Daoy (cell line): ENCODE measurements at places on chromosomes 16 and 17. TPM values are rescaled to one million over a fixed set of nuclear protein-coding genes. Genes with fewer than 3 reads are reported as not detected.
A peak's percentile ranks its signal among the peaks of the same experiment; 100 is the strongest.

NETO2 gene
- 33.8 and 54.7 TPM in 2 replicates for total RNA-seq

DOC2A gene
- 0.18 TPM in 1 of 2 replicates, not detected in the other for total RNA-seq

DPEP3 gene
- not detected in 2 replicates for total RNA-seq

MIS12 gene
- total RNA-seq, result 19.9 and 27.3 TPM in 2 replicates

KRTAP1-1 gene
- total RNA-seq, result 1.5 TPM in 1 of 2 replicates, not detected in the other

RAB26 gene
- total RNA-seq, result 0.11 and 0.21 TPM in 2 replicates

ZNF768 gene
- total RNA-seq, result 16.7 and 19.2 TPM in 2 replicates

CCL5 gene
- total RNA-seq, result 9.0 and 14.4 TPM in 2 replicates

USP43 gene
- 0.80 and 1.7 TPM in 2 replicates for total RNA-seq

GRCh38 chr17:55584055-55584685, 72.9 kb upstream of the SMIM36 start:
- DNase-seq, result no peak

DNA sequence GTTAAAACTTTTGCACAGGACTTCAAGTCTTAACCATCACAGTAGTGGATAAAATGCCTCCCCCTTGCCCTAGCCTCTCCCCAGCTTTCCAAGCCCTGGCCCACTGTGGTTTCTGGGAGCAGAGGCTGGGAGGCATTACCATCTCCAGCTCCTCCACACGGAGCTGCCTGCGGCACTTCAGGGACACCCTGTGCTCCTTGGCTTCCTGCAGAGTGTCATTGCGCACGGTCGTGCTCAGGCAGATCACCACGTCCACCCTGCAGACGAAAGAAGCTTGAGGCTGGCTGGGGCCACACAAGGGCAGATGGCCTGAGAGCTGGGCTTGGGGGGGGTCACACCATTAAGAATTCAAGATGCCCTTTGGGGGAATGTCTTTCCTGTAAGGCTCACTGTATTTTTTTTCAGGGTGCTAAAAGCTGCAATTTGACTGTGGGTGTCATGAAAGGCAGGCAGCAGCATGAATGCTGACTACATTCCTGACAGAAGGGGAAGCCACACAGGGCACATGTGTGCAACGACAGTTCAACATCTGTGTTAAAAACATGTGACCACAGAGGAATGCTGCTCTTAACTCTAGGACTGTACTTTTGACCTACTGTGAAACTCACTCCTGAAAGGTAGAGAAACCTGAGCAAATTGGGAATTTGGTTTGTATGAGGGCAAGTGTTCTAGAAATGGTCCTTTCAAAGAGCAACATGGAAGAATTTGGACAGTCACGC, 47.7 kb upstream of the CLEC18B start:
- DNase-seq, result no peak

DNA sequence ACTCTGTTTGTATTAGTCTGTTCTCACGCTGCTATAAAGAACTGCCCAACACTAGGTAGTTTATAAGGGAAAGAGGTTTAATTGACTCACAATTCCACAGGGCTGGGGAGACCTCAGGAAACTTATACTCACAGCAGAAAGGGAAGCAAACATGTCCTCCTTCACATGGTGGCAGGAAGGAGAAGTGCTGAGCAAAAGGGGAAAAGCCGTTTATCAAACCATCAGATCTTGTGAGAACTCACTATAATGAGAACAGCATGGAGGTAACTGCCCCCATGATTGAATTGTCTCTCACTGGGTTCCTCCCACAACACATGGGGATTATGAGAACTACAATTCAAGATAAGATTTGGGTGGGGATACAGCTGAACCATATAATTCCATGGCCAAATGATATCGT, 30.9 kb downstream of the ABCC1 start:
- DNase-seq, result no peak

- no peak for DNase-seq
Measured at GRCh38 chr16:27721531-27722181, 171.7 kb downstream of the KATNIP start.

GRCh38 chr16:5108505-5109158, 11.0 kb upstream of the EEF2KMT start:
- DNase-seq, result no peak

GRCh38 chr17:70493277-70493874, 324.0 kb downstream of the KCNJ2 start:
- DNase-seq, result no peak

DNA sequence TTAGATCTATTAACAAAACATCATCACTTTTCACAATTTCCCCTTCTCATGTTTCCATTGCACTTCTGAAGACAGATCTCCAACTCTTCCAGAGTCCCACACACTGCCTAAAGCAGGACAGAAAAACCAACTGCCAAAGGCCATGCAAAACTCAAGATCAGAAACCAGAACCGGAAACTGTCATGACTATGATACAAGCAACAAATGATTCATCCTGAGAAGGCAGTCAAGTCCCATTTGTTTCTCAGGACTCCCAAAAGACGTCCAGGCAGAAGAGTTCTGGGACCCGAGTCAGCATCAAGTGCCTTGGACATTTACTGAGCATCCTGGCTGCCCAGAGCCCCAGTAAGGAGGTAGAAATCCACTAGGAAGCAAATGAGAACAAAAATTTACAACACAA, 38.8 kb downstream of the ERN1 start:
- DNase-seq, result no peak

DNA sequence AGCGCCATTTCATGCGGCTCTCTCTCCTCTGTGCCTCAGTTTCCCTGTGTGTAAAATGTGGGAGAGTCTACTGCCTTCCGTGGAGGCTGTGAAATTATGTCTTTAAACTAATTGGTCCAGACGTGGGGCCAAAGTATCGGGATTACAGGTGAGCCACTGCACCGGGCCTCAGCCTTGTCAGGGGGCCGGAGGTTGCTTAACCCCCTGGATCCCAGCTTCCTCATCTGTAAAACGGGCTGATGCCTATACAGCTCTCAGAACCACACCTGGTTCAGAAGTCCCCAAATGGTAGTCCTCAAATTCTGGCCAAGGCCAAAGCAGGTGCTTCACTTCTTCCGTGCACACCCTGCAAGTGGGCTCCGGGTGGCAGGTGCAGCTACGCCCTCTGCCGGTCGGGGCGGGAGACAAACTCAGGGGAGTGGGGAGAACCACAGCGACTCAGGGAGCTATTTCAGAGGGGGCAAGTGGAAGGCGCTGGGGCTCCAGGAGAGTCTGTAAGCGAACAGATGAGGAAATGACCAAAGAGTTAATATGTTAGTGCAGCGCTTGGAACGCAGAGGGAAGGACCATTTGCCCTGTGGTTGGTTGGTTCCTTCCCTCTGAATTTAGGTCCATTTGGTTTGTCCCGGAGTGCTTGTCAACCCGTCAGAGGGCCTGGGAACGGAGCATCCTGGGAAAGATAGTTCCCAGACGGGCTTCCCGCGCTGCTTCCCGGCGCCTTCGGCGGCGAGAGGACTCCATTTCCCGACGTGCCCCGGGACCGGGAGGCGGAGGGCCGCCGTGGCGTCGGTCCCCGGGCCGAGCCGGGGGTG, at the start of gene MGRN1:
Gene MGRN1, plus strand, starts transcription at position 812 of the 812 bp plus-strand sequence. CDS start 135 bp downstream, outside the sequence.
- DNase-seq, result peak; percentile 94

DNA sequence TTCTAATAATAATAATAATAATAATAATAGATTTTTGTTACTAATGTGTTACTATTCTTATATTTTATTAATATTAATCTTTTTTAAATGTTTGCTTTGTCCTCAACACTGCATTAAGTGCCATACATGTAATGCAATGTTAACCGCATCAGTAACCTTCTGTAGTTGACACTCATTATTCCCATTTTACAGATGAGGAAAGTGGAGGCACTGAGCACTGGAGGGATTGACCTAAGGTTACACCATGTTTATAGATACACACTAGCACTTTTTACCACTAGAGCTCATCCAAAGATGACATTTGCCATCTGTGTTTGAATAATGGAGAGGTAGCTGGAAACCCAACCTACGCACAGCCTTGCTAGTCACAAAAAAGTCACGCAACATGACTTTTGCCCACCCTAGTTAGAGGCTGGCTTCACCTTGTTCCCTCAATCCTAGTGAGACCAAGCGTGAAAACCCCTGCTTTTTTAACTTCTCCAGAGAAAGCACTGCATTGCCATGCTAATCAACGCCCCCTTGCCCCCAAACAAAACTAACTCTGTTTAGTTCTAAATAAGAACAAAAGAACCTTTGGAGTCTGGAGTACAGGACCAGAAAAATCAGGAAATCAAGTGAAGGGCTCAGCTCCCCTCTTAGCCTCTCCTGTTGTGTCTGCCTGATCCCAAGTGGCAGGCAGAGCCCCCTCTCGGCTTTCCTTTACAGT, 2.3 kb downstream of the ARSG start:
- no peak for DNase-seq

GRCh38 chr17:68527314-68527713, 15.1 kb downstream of the PRKAR1A start:
- DNase-seq, result no peak

GRCh38 chr16:1433756-1434155, 2.9 kb downstream of the PERCC1 start:
- no peak for DNase-seq

DNA sequence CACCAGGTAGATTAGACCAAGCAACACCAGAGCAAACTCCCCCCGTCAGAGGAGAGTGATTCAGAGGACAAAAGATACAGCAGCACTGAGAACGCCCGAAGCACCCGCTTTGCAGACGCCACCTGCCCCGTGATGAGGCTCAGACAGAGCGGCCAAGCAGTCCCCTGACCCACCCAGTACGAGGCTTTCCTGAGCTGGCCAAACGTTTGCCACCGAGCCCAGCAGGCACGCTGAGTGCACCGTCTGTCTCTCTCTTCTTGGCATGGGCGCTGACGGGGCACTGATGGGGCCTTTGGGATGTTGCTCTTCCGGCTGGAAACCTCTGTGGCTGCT, 19.4 kb upstream of the WDR45B start:
- no peak for DNase-seq

GRCh38 chr17:5364156-5364555, 55.3 kb downstream of the NUP88 start:
- DNase-seq, result no peak

GRCh38 chr17:79728169-79728907, 2.4 kb upstream of the ENPP7 start:
- peak; percentile 89 for DNase-seq

DNA sequence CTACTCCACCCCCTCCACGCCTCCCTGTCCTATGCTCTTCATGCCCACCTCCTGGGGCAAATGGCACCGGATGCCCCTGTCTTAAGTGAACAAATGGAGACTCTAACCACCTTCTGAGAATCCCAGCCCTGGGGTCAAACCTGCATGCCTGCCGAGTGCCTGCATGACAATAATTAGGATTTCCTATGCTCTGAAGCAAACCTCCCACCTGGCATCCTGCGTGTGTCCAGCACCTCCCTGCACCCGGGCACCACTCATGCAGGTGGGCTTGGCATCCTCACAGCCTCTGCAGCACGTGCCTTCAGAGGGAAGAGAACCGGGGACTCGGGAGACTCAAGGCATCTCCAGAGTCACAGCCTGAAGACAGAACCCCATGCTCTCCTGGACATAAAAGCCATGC, 11.2 kb upstream of the KIFC3 start:
- no peak for DNase-seq

DNA sequence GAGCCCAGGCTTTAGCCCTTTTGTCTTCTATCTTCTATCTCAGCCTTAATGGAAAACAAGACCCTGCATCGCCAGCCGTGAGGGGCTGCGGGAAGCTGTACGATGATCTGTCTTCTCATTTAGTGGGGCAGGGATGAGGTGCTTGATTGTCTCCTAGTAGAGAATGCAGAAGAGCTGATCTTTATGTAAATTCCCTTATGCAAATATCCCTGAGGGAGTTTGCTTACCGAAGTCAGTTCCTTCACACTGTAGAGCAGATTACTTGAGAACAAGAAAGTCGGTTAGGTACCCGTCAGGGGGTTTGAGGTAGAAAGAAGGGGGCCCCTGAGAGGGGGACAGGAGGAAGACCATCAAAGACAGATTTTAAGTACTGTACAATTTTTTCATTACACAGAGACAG, 66.2 kb downstream of the IRF8 start:
- no peak for DNase-seq

GRCh38 chr17:45230410-45230786, 8.7 kb downstream of the FMNL1 start:
- DNase-seq, result no peak

GRCh38 chr16:56549744-56550385, 15.0 kb upstream of the MT4 start:
- DNase-seq, result no peak

DNA sequence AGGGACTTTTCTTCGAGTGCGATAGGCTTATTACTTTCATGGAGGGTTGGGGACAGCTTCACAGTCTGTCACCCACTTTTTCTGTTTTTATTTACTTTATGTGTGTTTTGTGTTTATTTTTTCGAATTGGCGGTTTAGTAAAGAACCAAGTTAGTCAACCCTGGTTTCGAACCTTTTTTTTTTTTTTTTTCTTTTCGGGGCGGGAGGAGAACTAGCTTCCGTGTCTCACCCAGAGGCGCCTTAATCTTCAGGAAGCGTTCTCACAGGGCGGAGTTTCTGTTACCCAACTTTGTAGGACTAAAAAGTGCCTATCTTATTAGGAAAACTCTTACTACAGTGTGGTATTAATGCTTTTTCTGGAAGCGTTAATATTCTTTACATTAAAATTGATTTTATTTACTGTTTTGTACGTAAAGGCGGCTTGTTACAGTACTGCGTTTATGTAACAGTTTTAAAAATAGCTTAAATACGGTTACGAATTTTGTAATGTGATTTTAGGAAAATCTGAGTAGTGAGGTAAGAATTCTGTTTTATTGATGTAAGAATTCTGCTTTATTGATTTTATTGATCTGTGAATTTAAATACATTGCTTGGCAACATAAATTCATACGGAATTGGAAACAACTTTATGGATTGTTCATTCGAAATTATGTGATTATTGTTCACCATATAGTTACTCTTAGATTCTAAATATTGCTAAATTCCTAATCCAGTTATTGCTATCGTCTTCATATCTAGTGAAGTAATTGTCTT, 885 bp downstream of the ZNF207 start:
- peak; percentile 49 for DNase-seq

DNA sequence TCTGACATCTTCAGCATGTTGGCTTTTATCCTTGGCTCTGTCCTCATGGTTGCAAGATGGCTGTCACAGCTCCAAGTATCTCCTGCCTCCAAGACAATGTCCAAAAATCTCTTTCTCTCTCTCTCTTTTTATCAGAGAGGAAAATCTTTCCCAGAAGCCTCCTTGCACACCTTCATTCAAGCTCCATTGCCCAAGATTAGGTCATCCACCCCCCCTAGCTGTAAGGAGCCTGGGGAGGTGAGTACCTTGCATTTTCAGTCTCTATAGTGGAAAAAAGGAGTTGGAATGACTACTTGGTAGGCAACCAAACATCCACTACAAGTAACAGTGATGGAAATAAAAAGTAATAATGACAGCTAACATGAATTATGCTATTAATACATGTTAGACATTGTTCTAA, 22.0 kb upstream of the NSMCE1 start:
- DNase-seq, result no peak
